Neural progenitor cell (in vitro differentiated cells): ENCODE measurements at places on chromosomes 5 and 9. TPM values are rescaled to one million over a fixed set of nuclear protein-coding genes. Genes with fewer than 3 reads are reported as not detected.

The STRBP gene
- total RNA-seq: 70.9 and 99.4 TPM in 2 replicates

DNA sequence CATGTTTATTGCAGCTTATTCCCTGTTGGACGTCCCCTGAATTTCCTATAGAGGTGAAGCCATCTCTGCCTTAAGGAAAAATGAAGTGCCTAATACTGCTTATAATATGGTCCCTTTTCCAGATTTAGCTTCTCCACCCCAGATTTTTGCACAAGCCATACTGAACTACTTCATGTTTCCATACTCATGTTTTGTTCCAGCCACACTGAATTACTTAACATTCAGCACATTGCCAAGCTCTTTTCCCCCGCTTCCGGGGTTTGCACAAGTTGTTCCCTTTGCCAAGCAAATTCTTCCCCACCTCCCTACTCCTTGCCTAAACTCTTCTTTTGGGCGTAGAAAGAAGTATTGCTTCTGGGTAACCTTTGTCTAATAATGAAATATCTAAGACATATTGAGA is 1.7 kb upstream of the CNTRL start:
- DNase-seq: no peak
- no peak overlapping the region for H3K27ac ChIP-seq
- no peaks in the 10 kb centered on the region for H3K36me3 ChIP-seq
- H3K27me3 ChIP-seq: peaks cover 64% of the 10 kb centered on the region
- no peak overlapping the region for H3K4me3 ChIP-seq
- peaks cover 10% of the 10 kb centered on the region for H3K4me1 ChIP-seq

The SH3GL2 gene
- total RNA-seq: 1.2 and 1.6 TPM in 2 replicates

GRCh38 chr5:20359377-20359776 is 371.4 kb upstream of the CDH18 start:
- no peaks in the 10 kb centered on the region for H3K27me3 ChIP-seq
- no peak overlapping the region for H3K4me3 ChIP-seq
- no peaks in the 10 kb centered on the region for H3K4me1 ChIP-seq
- no peak overlapping the region for H3K27ac ChIP-seq
- H3K36me3 ChIP-seq: no peaks in the 10 kb centered on the region

DNA sequence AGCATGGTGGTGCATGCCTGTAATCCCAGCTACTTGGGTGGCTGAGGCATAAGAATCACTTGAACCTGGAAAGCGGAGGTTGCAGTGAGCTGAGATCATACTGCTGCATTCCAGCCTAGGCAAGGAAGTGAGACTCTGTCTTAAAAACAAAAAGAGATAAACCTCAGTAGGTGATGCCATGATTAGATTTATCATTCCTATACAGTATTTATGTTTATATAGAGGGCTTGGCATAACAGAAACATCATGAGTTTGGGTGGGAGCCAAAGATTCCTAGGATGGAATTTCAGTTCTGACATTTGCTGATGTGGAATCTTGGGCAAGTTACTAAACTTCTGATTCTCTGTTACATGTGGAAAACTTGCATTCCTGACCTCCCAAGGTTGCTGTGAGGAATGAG is 22.3 kb downstream of the RFK start:
- peaks cover 21% of the 10 kb centered on the region for H3K4me1 ChIP-seq
- no peaks in the 10 kb centered on the region for H3K36me3 ChIP-seq
- no peaks in the 10 kb centered on the region for H3K27me3 ChIP-seq
- DNase-seq: no peak
- no peak overlapping the region for H3K27ac ChIP-seq
- H3K4me3 ChIP-seq: no peak overlapping the region

DNA sequence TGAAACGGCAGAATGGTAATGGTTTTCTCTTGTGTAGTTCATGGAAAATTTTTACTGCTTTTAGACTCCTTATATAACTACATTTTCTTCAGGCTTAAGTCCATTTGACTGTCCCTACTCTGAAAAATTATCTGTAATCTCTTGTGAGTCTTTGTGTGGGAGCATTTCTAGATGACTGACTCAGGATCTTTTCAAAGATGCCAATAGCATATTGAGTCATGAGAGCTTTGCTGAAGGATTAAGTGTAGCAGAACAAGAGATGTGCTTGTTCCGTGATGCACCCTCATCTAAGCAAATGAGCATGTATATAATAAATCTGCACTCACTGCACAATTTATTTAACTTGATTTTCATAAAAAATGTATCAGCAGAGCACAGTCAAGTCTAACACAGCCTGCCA is 298.7 kb upstream of the CDH6 start:
- no peak overlapping the region for H3K27ac ChIP-seq
- H3K36me3 ChIP-seq: no peaks in the 10 kb centered on the region
- peaks cover 4% of the 10 kb centered on the region for H3K4me1 ChIP-seq
- H3K4me3 ChIP-seq: no peak overlapping the region

The MLANA gene
- not detected in 2 replicates for total RNA-seq

DNA sequence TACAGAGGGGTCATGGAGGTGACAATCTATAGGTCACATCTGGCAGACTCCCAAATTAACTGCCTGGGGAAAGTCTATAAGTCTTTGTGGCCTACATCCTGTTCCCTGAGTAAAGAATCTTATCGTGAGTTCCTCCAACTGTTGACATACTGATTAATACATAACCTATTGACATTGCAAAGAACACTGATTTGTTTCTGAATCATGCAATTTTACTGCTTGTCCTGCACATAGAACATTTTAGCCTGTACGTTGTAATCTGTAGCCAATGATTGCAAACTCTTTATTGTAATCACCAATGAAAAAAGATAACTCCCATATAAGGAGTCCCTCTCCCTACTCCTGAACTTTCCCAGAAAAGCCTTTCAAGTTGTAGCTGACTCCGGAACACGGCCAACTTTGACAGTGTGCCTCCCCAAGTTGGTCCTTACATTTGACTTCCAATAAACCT is 18.8 kb upstream of the OR2K2 start:
- H3K4me3 ChIP-seq: no peak overlapping the region
- no peak overlapping the region for H3K27ac ChIP-seq
- H3K4me1 ChIP-seq: no peaks in the 10 kb centered on the region
- no peaks in the 10 kb centered on the region for H3K36me3 ChIP-seq
- no peak for DNase-seq

DNA sequence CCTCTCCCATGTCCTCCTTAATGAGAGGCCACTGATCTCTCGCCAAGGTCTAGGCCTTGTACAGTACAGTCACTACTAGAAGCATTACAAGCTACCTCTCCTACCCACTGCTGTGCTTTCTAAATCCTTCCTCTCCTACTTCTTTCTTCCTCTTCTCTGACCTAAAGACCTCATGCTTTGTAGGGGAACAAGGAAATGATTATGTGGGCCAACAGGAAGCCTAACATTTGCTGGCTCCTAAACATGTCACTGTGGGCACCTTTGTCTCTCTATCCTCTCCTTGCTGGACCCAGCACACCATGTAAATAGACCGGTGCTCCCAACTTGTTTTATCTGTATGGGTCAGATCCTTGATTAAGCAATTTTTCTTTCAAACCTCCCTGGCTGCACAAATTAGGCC is 16.7 kb downstream of the SLC28A3 start:
- no peak overlapping the region for H3K4me3 ChIP-seq
- peaks cover 5% of the 10 kb centered on the region for H3K4me1 ChIP-seq
- H3K27ac ChIP-seq: no peak overlapping the region
- DNase-seq: no peak
- H3K27me3 ChIP-seq: no peaks in the 10 kb centered on the region

GRCh38 chr9:19387317-19387716 is 7.3 kb upstream of the RPS6 start:
- no peak overlapping the region for H3K27ac ChIP-seq
- no peaks in the 10 kb centered on the region for H3K4me1 ChIP-seq
- no peak for DNase-seq

- no peak overlapping the region for H3K4me3 ChIP-seq
- no peaks in the 10 kb centered on the region for H3K4me1 ChIP-seq
- no peaks in the 10 kb centered on the region for H3K27me3 ChIP-seq
- H3K36me3 ChIP-seq: no peaks in the 10 kb centered on the region
- H3K27ac ChIP-seq: no peak overlapping the region
Measured at GRCh38 chr9:134888603-134889190, 8.1 kb downstream of the FCN2 start.
